ENCODE measurements at places on chromosomes 2 and 18.

DNA sequence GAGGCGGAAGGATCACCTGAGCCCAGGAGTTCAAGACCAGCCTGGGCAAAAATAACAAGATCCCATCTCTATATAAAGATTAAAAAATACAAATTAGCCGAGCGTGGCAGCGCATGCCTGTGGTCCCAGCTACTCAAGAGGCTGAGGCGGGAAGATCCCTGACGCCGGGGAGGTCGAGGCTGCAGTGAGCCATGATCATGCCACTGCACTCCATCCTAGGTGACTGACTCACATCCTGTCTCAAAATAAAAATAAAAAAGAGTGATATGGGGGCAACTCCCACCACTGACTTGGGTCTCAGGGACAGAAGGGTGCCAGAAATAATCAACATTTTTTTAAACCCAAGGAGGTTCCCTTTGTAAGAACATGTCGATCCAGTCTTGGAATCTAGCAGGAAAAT lies 37.6 kb downstream of the ZNF516 start:
- no peak for DNase-seq

GRCh38 chr2:53173698-53174455 lies 593.7 kb upstream of the CHAC2 start:
- DNase-seq = no peak

GRCh38 chr2:186017278-186017677 lies 278.7 kb downstream of the FSIP2 start:
- DNase-seq = no peak

DNA sequence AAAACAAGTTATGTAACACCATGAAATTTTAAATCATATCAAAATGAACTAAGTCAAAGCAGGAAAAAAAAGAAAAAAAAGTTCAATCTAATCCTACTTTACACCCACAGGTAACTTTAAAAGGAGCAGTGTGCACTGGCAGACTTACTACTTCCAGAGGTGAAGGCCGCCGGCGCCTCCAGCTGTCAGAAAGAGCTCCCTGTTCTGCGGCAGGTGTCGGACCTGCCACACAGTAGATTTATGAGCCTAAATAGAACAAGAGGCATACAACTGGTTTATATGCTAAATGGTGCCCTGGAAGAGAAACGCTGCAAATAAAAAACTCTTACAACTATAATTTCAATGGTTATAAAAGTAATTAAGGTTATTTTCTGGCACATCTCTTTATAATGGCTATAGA lies 23.1 kb upstream of the PNO1 start:
- DNase-seq = no peak

DNA sequence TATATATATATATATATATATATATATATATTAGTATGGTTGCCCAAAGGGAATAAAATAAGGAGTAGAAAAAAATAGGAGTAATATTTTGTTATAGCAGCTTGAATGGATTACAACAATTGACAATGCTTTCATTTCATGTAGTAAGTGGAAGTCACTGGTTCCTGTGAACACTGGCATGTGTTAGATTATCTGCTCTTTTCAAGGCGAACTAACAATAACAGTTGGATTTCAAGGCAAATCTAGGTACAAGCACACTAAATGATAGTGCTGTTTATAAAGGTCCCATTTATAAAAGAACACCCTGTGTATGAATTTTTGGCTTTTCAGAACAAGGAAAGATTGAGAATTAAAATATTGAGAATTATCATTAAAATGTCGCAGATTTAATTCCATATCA lies 1535.7 kb downstream of the LRP1B start:
- DNase-seq = no peak

GRCh38 chr18:35186291-35187034 lies 54.4 kb upstream of the ZNF397 start:
- no peak for DNase-seq

- no peak for DNase-seq
Observed at GRCh38 chr2:175227393-175227792, 45.9 kb upstream of the ATP5MC3 start.

GRCh38 chr2:20427931-20428526 lies 18.8 kb upstream of the RHOB start:
- no peak for DNase-seq
